Astrocyte (in vitro differentiated cells and primary cell): ENCODE measurements at places on chromosomes 2 and 18.

GRCh38 chr2:6231166-6231565, 539.0 kb downstream of the SOX11 start:
- peak; percentile 64 for DNase-seq

DNA sequence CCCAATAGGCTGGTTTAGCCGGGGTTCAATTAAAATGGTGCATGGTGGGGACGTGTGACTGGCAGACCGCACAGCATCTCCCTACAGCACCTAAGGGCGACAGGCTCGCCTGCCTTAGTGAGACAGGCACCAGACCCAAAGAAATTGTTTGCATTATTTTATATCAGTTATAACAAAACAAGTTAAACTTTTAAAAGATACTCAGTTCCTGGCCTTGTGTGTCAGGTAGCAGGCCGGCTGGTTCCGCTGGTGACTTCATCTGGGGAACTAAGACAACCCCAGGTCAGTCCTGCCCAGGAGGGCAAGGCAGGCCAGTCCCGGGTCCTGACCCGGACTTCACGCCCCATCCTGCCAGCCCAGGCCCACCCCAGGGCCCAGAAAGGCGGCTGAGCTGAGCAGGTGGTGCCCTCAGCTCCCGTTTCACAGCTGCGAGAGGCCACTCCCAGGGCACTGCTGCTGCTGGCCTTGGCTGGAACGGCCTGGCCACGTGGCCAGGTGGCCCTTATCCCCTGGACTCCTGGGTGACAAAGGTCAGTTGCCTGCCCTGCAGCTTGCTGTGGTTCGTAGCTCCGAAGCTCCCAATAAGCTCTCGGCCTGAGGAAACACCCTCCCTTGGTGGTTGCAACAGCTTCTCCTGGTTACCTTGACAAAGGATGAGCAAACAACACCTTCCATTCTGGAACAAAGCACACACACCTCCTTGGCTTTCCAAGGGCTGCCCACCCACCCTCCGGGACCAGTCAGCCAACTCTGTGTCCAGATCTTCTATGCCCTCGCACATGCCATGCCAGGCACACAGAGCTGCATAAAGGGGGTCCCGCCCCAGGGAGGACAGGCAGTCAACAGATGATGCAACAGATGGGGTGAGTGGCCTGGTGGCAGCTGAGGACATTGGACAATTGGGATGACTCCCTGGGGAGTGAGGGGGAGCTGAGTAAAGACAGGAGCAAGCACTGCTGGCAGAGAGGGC, 11.3 kb upstream of the AGXT start:
- no peak for DNase-seq

- DNase-seq, result peak; percentile 61
These were observed 158.0 kb downstream of the LTBP1 start for GRCh38 chr2:33104726-33105125.

GRCh38 chr2:114709936-114710850, 267.8 kb downstream of the DPP10 start:
- no peak for DNase-seq

- peak; percentile 24 for DNase-seq
These were observed 120.9 kb upstream of the CDH19 start for GRCh38 chr18:66724664-66725356.

DNA sequence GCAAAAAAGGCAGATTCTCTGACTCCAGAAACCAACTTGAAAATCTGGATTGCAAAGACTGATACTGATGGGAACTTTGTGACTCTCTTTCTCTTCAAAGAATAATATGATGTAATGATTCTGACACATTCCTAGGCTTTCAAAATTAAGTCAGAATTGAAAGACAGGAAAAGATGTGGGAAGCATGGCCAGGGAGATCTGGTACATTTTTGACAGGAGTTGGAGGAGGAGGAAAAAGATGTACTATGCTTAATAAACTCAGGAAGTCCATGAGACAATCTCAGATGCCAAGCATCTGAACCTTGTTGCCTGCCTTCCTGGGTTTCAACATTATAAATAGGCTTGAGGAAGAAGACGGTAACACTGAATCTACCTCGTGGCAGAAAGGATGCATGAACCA, 34.2 kb downstream of the KLF7 start:
- no peak for DNase-seq

GRCh38 chr2:19473350-19473749, 114.9 kb upstream of the OSR1 start:
- no peak for DNase-seq

DNA sequence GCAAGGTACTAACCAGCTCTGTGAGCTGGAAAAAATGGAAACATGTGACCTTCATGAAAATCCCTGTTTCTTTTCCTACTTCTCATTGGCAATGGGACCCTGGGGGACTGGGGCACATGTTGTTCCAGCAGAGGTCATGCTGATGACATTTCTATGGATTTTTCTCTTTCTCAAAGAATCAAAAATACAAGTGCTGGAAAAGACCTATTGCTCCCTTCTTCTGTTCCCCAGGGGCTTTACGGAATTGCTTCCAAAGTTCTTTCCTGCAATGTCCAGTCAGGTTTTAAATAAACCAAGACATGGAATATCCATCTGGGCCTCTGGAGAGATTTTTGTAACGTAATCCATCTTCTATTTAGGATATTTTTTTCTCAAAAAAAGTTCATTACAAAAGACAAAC, 1006.1 kb upstream of the CELF4 start:
- no peak for DNase-seq

DNA sequence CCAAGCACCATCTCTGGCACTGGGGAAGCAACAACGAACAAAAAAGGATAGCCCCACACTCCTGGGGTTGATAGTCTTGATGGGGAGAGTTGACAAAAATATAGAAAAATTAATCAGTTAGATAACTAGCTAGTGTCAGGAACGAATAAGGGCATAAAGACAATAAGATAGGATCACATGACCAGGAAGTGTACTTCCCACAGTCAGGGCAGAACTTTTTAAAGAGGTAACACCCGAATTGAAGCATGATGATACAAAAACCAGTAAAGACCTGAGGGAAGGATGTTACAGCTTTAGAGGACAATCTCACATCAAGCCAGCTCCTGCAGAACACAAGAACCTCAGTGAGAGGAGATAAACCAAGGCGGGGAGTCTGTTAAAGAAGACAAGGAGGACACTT, 295.4 kb upstream of the CRIM1 start:
- no peak for DNase-seq

DNA sequence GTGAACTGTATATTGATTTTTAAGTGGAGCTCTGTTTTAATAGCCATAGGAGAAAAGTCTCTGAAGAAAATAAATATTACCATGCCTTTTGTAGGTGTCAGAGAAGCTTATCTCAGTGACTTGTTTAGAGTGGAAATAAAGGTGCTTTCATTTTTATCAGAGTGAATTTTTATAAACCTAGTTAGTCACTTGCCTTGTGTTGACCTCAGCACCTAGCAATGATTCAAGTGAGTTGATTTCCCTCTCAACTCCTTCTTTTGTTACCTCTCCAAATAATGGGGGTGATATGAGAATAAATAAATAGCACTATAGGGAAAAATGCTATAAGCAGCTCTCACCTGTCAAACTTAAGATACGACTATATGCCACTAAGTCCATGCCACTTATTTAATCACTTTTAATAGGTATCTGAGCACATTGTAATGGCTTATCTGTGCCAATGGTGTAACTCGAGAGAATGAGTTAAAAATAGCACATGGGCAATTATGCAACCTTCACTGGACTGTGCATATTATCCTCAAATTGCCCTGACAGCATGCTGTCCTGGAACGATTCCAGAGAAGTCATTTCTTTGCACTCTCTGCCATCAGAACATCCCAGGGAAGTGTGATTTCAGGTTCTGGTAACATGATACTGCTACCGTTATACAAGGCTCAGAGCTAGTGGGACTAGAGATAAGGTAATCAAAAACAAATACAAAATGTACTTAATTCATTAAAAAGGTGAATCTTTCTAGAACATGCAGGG, 290.8 kb downstream of the CCDC85A start:
- peak; percentile 38 for DNase-seq

- no peak for DNase-seq
These were observed 68.0 kb upstream of the NETO1 start for GRCh38 chr18:72935744-72936143.

- no peak for DNase-seq
These were observed 86.5 kb downstream of the LRP2 start for GRCh38 chr2:169275696-169276444.

GRCh38 chr2:177708660-177709444, 316.3 kb downstream of the AGPS start:
- no peak for DNase-seq

- DNase-seq, result no peak
These were observed 61.8 kb downstream of the ADD2 start for GRCh38 chr2:70706026-70706795.

DNA sequence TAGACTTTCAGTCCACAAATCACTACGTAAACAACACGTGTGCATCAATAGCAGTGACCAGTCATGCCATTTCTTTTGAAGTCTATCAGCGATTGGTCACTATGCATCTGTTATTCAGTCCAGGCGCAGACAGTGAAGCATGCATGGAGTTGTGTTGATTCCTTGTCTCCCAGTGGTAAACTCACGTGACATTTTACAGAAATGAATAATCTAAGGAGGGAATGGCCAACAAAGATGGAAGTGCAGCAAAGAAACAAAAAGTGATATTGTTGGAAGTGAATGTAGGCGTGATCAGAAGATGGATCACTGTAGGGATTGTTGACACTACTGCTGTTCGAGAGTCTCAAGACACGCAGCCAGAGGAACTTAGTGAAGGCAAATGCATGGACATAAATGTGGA, 317.8 kb upstream of the MGAT5 start:
- no peak for DNase-seq

- DNase-seq, result no peak
These were observed 972 bp downstream of the RSAD2 start for GRCh38 chr2:6878549-6878948.

GRCh38 chr2:170092436-170093060, 85.4 kb upstream of the MYO3B start:
- no peak for DNase-seq

GRCh38 chr18:74501386-74501785, 5.2 kb downstream of the CNDP2 start:
- no peak for DNase-seq

DNA sequence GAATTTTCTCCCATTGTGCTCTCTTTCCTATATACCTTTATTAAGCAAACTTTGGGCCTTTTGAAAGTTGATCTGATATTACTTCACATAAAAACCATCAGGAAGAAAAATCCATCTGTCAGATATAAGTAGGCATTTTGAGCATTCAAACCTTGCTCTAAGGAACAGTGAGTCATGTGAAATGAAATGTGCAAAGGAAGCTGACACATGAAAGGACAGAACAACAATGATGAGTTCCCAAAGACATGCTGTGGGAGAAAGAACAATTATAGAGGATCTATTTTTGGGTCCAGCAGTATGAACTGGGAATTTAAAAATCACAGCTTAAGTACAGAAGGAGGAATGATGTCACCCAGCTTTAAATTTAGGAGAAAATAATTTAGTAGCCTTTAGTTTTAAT, 18.1 kb downstream of the CALCRL start:
- DNase-seq, result peak; percentile 86

- DNase-seq, result no peak
These were observed 139.0 kb downstream of the ANKRD44 start for GRCh38 chr2:197171582-197171981.

GRCh38 chr18:24491927-24492834, 31.7 kb downstream of the HRH4 start:
- no peak for DNase-seq

DNA sequence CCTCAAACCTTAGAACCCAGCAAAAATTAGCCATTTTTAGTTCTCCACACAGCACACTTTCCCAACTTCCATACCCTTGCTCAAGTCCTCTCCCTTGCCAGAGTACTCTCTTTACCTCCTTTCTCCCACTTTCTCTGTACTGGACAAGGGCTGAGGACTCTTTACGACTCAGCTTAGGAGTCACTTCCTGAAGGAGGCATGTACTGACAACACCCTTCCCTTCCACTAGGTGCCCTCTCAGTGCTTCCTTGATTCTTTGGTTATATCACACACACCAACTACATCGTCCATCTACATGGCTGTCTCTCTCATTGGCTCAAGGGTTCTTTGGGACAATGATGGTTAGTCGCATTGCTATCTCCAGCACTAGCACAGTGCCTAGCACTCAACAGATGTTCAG, 5.2 kb upstream of the C18orf63 start:
- no peak for DNase-seq

- DNase-seq, result no peak
These were observed 138.2 kb upstream of the NRP2 start for GRCh38 chr2:205543937-205544702.

GRCh38 chr2:68045342-68045741, 17.5 kb downstream of the C1D start:
- DNase-seq, result no peak

- DNase-seq, result peak; percentile 84
These were observed 59.5 kb upstream of the SP3 start for GRCh38 chr2:174024524-174025270.

- no peak for DNase-seq
These were observed 326.8 kb downstream of the CCDC85A start for GRCh38 chr2:56510610-56511009.

DNA sequence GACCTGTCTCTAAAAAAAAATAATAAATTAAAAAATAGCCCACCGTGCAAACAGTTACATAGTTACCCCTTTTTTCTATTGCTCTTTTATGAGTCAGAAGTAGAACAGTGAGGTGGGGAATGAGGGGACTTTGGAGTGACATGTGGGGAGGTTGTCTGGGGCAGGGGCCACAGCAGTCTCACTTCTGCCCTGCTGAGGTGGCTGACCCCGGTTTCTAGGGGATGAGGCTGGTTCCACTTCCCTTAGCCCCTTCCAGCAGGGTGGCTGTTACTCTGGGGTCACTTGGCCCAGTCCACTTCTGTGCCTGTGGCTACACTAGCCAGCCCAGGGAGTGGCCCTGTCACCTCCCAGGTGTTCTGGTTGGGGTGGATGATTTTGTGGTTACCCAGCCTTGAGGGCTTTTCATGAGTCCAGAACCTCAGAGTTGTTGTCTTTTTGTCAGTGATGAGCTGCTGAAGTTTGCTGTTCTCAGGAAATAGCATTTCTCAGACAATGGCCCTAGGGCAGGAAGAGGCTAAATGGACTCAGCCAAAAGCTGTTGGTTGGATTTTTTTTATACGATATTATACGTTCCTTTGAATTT, 28.0 kb upstream of the SCLY start:
- no peak for DNase-seq
